ENCODE measurements at places on chromosomes 5 and 9. TPM values are rescaled to one million over a fixed set of nuclear protein-coding genes. Genes with fewer than 3 reads are reported as not detected.

GRCh38 chr5:32961059-32961415 lies 249.9 kb downstream of the NPR3 start:
- DNase-seq: peak; percentile 26

DNA sequence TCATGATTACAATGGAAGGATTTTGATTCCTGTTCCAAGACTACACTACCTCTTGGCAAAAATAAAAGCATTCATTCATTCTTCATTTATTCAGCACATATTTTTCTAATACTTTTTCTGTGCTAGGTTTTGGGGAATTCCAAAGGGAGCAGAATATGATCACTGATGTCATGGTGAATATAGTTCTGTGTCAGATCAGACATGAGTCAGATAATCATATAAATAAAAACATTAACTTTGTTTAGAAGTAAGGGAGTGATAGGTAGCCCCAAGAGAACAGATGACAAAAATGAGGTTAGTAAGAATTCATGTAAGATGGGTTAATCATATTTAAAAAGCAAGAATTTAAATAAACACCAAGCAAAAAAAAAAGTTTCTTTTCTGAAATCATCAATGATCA lies 94.1 kb upstream of the RANBP6 start:
- peak; percentile 18 for DNase-seq

GRCh38 chr5:78600687-78601414 lies 47.7 kb downstream of the LHFPL2 start:
- peak; percentile 84 for DNase-seq

DNA sequence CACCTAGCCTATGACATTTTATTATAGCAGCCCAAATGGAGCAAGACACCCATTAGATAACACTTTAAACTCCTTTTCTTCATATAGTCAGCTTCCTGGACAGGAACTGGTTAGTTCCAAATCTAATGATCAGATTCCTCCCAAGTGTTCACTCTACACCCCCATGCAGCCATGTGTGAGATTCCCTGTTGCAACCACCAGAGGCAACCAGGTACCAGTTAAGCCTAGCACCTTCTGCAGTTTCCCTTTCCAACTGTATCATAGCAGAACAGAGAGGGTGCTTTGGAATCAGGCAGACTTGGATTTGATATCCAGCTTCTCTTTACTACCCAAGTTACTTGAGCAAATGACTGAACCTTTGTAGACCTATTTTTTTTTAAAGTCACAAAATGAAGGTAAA lies 296.6 kb upstream of the PCSK5 start:
- DNase-seq: no peak

- no peak for DNase-seq
These were observed 524.7 kb downstream of the SPATA31D1 start for GRCh38 chr9:82513242-82513751.

GRCh38 chr5:71910741-71911140 lies 191.7 kb downstream of the CARTPT start:
- no peak for DNase-seq

- DNase-seq: no peak
These were observed 20.2 kb upstream of the GNPDA1 start for GRCh38 chr5:142032747-142033631.

GRCh38 chr5:179120951-179121666 lies 60.9 kb downstream of the ZNF354C start:
- no peak for DNase-seq

GRCh38 chr5:9165546-9165945 lies 380.3 kb downstream of the SEMA5A start:
- DNase-seq: no peak

DNA sequence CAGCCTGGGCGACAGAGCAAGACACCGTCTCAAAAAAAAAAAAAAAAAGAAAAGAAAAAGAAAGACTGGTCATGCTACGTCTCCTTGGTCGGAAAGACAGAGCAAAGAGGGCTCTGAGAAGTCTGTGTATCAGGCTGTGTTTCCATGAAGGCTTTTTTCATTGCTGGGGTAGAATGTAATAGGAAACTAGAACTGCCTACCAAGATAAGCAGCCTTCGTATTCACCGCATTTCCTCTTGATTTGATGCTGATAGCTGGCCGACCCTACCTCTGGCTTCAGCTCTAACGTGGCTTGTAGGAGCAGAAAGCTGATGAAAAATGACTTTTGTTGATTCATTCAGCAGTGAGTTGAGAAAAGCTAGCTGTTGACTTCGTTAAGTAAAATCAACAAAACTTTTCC lies 17.4 kb downstream of the SLC1A3 start:
- DNase-seq: no peak

DNA sequence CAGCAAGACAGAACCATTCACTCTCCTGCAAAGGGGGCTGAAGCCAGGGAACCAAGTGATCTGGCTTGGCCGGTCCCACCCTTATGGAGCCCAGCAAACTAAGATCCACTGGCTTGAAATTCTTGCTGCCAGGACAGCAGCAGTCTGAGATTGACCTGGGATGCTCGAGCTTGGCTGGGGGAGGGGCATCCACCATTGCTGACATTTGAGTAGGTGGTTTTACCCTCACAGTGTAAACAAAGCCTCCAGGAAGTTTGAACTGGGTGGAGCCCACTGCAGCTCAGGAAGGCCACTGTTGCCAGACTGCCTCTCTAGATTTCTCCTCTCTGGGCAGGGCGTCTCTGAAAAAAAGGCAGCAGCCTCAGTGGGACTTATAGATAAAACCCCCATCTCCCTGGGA lies 60.5 kb downstream of the TNFSF8 start:
- no peak for DNase-seq

- no peak for DNase-seq
These were observed 137.1 kb upstream of the FSTL4 start for GRCh38 chr5:133749331-133749985.

DNA sequence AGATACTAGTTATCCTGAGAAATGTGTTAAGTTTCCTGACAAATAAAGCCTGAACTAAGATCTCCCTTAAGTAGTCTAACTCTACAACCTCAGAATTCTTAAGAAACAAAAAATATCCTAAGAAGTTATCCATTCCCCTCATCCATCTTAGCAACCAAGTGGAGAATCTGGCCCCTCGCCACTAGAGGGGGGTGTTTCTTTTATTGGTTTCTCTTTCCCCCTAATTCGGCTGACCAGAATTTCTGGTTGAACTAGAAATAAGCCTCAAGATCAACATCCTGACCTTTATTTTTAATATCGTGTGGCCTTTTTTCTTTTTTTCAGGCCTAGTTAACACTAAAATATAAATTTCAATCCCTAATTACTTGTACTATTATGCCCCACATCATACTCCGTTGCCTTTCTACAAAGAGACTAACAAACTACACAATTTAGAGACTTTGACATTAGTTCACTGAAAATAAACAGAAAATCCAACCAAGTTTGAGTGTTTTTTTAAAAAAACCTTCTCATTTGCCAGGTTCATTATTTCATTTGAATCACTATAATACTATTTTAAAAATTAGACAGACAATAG lies 14.3 kb upstream of the NR4A3 start:
- DNase-seq: peak; percentile 53

The IRGM gene
- total RNA-seq: 0.57 TPM

The PTPN3 gene
- total RNA-seq: 0.29 TPM

The LRRC19 gene
- total RNA-seq: not detected

The TAF11L5 gene
- not detected for total RNA-seq

The KCTD16 gene
- total RNA-seq: 0.11 TPM

The IL9 gene
- not detected for total RNA-seq

The SPATA31D4 gene
- not detected for total RNA-seq

The GPR151 gene
- total RNA-seq: not detected

The NAIP gene
- total RNA-seq: 1.2 TPM

Data from LHCN-M2 (cell line).